ENCODE measurements at places on chromosomes 5 and 9. TPM values are rescaled to one million over a fixed set of nuclear protein-coding genes. Genes with fewer than 3 reads are reported as not detected.

The RASGEF1C gene
- 0.93 TPM for total RNA-seq

The IL13 gene
- total RNA-seq, result not detected

The IFNA2 gene
- total RNA-seq, result not detected

The COL5A1 gene
- 192 TPM for total RNA-seq

The IL3 gene
- total RNA-seq, result not detected

Measured in metanephros (tissue), 2 donors.